ENCODE measurements at places on chromosomes 13 and 19. TPM values are rescaled to one million over a fixed set of nuclear protein-coding genes. Genes with fewer than 3 reads are reported as not detected.

Gene HIF3A
- polyA plus RNA-seq, result 194 TPM

Gene TEX101
- not detected for polyA plus RNA-seq

Gene LRP3
- polyA plus RNA-seq, result 25.4 TPM

DNA sequence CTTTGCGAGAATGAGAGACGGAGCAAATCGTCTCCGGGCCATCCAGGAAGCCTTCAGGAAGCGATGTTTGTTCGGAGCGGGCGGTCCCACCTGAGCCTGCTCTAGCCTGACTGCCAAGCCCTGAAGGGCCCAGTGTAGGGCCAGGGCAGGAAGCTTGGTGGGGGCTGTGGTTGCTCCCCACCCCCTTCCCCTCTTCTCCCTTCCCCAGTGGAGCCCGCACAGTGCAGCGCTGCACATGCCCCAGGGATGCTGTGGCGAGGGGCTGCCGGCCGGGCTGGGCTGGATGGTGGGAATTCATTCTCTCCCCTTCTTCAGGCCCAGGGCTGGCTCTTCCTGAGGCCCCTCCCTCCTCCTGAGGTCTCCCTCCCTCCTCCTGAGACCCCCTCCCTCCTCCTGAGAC is 7.1 kb upstream of the GRTP1 start:
- no peak for DNase-seq

DNA sequence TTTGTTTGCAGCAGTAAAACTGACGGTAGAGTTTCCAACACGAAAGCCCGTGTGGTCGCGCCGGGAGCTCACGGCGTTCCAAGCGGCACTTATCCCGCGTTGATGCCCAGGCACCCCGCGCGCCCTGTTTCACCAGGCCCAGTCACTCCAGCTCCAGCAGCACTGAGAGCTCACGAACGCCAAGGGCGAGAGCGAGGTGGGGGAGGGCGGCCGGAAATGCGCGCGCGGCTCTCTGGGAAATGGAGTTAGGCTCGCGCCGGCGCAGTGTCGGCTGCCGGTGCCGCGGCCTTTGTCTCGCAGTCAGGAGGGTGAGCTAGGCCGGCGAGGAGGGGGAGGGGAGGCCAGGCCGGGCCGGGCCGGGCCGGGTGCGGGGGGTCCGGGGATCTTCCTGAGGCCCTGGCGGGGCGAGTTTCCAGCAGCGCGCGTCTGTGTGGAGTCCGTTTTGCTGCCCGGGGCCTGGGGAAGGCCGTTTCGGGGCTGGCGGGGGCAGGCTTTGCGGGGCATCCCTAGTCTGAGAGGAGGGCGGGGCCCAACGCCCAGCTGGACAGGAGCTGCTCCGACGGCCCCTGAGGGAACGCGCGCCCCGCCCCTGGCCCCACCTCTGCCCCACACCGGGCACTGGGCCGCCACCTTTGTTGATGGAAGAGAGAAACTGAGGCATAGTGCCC is at the start of gene ZNF135:
Gene ZNF135, plus strand, starts transcription at position 280 of the 668 bp plus-strand sequence. CDS start 721 bp downstream, outside the sequence.
- DNase-seq, result peak; percentile 94

DNA sequence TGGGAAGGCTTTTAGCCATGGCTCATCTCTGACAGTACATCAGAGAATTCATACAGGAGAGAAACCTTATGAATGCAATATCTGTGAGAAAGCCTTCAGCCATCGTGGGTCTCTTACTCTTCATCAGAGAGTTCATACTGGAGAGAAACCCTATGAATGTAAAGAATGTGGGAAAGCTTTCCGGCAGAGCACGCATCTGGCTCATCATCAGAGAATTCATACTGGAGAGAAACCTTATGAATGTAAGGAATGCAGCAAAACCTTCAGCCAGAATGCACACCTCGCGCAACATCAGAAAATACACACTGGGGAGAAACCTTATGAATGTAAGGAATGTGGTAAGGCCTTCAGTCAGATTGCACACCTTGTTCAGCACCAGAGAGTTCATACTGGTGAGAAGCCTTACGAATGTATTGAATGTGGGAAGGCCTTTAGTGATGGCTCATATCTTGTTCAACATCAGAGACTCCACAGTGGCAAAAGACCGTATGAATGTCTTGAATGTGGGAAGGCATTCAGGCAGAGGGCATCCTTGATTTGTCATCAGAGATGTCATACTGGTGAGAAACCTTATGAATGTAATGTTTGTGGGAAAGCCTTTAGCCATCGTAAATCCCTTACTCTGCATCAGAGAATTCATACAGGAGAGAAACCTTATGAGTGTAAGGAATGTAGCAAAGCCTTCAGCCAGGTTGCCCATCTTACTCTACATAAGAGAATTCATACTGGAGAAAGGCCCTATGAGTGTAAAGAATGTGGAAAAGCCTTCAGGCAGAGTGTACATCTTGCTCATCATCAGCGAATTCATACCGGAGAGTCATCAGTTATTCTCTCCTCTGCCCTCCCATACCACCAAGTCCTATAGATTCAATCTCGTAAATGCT is 10.7 kb downstream of the ZNF470 start:
- DNase-seq, result no peak

- DNase-seq, result peak; percentile 68
Observed at GRCh38 chr19:5961969-5962945, 15.7 kb downstream of the RANBP3 start.

GRCh38 chr19:13598098-13598497 is 91.8 kb upstream of the CACNA1A start:
- DNase-seq, result no peak

- DNase-seq, result no peak
Observed at GRCh38 chr13:37476874-37477273, 121.7 kb downstream of the POSTN start.

- DNase-seq, result no peak
Observed at GRCh38 chr19:23512151-23512925, 117.1 kb upstream of the ZNF91 start.

DNA sequence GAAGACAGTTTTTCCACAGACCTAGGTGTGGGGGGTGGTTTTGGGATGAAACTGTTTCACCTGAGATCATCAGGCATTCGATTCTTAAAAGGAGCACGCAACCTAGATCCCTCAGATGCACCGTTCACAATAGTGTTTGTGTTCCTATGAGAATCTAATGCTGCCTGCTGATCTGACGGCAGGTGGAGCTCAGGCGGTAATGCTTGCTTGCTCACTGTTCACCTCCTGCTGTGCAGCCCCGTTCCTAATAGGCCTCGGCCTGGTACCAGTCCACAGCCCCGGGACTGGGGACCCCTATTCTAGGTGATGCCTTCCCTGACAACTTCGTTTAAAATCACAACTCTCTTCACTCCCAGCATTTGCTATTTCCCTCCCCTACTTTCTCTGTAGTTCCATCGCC is 149.6 kb downstream of the IER2 start:
- DNase-seq, result no peak
